CD4-positive, alpha-beta T cell (primary cell): ENCODE measurements at places on chromosomes 1 and 21.

- DNase-seq: no peak
Measured at GRCh38 chr1:40939320-40940059, 40.0 kb upstream of the CTPS1 start.

DNA sequence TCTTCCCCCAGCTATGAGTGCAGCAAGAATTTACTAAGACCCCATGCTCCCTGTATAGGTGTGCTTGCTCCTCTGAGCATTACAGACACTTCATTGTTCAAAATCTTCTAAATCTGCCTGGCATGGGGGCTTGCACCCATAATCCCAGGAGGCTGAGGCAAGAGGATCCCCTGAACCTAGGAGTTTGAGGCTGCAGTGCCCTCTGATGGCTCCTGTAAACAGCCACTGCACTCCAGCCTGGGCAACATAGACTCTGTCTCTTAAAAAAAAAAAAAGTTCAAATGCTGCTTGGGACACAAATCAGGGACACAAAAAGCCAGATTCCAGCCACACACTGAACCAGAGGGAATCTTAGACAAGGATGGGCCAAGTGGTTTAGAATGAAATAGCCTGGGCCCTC, 3.4 kb upstream of the ACOT7 start:
- no peak for DNase-seq

- DNase-seq: no peak
Measured at GRCh38 chr1:39295901-39296300, 91.4 kb downstream of the MACF1 start.

GRCh38 chr1:223339861-223340260, 24.1 kb downstream of the SUSD4 start:
- DNase-seq: no peak

DNA sequence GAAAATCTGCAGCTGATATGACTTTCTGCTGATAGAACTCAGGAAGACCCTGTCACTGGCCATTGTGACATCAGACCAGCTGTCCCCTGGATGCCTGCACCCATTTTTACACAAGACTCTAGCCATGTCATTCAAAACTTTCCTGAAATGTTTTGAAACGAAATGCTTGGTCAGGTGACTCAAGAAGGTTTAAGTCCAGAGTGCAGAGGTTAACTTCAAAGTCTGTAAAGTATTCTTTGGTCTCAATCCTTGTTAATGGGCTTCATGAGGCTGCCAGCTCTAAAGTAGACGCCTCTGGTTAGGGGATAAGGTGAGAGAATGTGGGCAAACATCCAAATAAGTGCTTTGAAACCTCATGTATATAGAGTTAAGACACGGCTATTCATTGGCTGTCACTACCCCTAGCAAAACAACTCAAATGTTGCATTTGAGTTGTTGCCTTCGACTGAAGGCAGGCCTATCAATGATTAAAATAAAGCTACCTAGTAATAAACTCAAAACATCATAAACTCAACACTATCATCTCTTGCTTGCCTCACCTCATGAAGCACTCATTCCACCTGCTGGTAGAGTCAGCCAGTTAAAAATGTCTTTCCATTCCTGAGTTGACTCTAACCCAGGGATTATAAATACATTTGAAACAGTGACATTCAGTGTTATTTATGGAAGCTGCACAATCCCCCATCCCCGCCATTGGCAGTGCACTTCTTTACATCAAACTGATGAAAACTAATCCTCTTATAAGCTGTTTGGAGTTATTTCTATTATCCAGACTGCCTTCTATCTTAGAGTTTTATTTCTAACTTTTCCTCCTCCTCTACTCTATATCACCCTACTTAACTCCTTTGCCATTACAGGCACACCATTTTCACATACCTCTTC, 26.0 kb downstream of the RABIF start:
- DNase-seq: no peak
